RKO (cell line): ENCODE measurements at places on chromosomes 13 and 19.
A peak's percentile ranks its signal among the peaks of the same experiment; 100 is the strongest.

- DNase-seq: no peak
These were observed 57.9 kb upstream of the PCDH8 start for GRCh38 chr13:52906122-52906903.

DNA sequence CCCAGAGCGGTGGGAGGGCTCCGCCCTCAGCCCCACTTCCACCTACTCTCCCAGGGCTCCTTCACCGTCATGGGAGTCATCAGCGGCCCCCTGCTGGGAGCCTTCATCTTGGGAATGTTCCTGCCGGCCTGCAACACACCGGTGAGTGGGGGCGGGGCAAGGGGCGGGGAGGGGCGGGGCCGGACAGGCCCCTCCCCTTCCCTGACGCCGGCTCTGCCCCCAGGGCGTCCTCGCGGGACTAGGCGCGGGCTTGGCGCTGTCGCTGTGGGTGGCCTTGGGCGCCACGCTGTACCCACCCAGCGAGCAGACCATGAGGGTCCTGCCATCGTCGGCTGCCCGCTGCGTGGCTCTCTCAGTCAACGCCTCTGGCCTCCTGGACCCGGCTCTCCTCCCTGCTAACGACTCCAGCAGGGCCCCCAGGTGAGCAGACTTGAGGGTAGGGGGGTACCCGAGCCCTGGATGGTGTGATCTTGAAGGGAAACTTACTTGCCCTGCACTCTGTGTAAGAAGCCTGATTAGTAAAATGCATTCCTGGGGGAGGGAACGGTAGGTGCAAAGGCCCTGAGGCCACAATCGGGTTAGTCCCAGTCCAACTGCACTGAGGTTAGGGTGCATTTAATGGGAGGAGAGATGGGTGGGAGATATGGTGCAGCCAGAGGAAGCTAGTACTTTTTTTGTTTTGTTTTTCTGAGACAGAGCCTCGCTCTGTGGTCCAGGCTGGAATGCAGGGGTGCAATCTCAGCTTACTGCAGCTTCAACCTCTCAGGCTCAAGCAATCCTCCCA lies 12.1 kb downstream of the SLC5A5 start:
- no peak for DNase-seq

- no peak for DNase-seq
These were observed 158.1 kb upstream of the TSC22D1 start for GRCh38 chr13:44734201-44734707.

- DNase-seq: no peak
These were observed 202.0 kb downstream of the FOXO1 start for GRCh38 chr13:40464337-40465014.

DNA sequence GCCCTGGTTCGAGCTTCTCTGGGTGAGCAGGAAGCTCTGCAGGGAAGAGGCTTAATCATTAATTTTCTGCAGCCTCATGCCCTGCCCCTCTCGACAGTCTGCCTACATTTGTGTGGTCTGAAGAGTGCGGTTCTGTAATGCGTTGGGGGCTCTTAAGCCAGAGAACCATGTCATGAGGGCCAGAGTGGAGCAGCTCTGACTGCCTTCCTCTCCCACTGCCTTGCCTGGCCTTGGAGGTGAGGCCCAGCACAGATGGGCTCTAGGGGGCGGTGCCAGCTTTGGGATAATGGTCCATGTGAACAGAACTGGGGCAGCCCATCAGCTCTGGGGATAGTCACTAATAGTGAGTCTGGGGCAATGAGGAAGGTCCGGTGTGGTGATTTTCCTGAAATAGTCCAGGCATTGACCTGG lies 5.7 kb downstream of the FGF9 start:
- no peak for DNase-seq

DNA sequence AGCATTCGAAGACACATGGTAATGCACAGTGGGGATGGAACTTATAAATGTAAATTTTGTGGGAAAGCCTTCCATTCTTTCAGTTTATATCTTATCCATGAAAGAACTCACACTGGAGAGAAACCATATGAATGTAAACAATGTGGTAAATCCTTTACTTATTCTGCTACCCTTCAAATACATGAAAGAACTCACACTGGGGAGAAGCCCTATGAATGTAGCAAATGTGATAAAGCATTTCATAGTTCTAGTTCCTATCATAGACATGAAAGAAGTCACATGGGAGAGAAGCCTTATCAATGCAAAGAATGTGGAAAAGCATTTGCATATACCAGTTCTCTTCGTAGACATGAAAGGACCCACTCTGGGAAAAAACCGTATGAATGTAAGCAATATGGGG lies 16.2 kb upstream of the ZNF763 start:
- DNase-seq: no peak

- peak; percentile 68 for DNase-seq
These were observed at the start of gene ZNF792 for GRCh38 chr19:34963573-34964406. ZNF792 (minus strand) TSS chr19:34964229; CDS start chr19:34963662, 567 bp downstream.

DNA sequence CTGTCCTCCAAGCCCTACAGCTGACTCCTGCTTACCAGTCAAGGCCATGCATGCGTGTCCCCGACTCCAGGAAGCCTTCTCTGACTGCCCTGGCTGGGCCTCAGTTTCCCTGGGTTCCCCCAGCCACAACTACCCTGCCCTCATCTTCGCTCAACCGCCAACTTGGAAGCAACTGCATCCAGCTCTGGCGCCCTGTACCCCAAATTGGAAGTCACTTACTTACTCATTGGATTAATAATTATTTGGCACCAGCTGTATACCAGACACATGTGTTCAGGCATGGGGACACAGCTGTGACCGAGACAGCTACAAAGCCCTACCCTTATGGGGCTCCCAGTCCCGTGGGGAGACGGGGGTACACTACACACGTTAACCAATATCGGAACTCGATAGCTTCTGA lies 10.9 kb upstream of the SEMA6B start:
- no peak for DNase-seq

DNA sequence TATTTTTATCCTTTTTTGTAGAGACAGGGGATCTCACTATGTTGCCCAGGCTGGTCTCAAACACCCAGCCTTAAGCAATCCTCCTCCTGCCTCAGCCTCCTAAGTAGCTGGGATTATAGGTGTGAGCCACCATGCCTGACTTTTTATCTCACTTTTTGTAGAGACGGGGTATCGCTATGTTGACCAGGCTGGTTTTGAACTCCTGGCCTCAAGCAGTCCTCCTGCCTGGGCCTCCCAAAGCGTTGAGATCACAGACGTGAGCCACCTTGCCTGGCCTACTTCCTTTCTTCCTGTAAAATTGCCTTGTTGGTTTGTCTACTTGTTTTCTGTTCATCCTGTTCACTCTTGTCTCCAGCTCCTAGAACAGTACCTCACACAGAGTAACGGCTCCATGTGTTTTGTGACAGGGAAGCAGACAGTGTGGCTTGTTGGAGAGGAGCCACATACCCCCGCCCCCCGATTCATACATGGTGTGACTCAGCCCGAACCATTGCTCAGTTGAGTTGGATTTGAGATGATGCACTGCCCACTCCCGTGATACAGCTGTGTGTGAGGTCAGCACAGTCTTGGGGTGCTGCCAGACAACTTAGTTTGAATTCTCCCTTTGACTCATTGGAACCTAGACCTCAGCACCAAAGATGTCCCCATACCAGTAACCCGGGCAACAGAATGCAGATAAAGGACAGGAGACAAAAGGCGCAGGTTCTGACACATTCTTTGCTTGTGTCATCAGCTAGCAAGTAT lies 34.2 kb downstream of the GPR42 start:
- DNase-seq: peak; percentile 95

- no peak for DNase-seq
These were observed 6.3 kb downstream of the TEX101 start for GRCh38 chr19:43420954-43421353.

DNA sequence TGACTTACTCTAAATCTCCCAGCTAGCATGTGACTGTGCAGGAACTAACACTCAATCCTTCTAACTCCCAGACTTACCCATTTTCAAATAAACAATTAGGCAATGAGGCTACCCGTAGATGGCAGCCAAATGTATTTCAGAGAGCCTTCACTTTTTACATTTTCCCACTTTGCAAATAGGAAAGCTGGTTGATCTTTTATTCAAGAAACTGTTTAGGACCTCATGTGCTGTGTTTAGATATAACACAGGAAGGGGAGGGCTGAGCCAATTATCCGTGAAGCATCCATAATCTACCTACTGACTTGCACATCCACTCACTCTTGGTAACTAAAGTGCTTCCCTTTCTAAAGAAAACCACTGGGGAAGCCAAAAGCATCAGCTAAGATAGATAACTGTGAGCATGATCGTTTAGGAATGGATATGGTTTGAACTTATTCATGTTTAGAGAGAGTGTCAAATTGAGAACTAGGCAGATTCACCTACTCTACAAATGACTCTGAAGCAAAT lies 33.4 kb downstream of the MBNL2 start:
- no peak for DNase-seq

DNA sequence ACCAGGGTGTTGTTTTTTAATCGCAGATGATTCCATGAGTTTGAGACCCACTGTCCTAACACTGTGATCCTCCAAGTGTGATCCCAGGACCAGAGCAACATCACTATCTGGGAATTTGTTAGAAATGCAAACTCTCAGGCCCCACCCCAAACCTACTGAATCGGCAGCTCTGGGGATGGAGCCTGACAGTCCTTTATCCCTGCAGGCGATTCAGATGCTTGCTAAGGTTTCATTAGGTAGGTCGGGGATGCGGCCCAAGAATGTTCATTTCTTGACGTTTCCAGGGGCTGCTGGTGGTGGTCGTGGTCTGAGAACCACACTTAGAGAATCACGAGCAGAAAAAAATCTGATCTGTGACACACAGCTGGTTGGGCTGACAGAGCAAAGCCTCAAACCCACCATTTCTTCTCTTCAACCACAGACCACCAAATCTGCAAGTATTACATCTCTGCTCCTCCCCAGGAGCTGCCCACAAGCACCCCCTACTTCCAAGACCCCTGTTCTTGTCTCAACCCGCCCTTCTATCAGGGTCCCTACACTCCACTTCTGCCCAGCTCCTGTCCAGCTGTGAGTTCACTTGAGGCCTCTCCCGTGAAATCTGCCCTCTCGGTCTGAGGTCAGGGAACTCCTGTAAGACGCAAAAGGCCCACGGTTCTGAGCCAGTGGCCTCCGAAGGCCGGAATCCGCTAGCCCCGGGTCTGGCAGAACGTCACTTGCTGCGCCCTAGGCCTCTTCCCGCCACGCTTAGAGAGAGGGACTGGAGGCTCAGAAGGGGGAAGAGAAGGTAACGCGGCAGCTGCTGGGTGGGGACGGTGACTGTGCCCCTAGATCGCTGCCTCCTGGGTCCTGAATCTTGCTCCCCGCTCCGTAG lies 1.1 kb upstream of the FARP1 start:
- DNase-seq: no peak

GRCh38 chr13:95352486-95352885 lies 51.2 kb upstream of the ABCC4 start:
- DNase-seq: no peak

DNA sequence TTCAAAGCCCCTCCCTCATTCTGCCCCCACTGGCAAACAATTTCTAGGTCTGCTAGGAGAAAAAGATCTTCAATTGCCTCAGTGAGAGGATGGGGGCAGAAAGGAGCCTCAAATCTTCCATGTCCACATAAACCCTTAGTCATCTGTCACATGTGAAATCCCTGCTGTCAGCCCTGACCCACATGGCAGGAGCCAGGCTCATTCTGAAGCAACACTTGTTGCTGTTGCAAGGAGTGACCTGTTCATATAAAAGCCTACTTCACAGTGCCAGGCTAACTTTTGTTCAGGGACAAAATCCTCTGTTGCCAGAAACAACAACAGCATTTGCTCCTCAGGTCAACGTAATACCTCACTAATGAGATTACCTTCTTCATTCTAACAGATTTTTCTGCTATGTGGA lies 70.5 kb downstream of the IRS2 start:
- DNase-seq: peak; percentile 33

- no peak for DNase-seq
These were observed 6.6 kb upstream of the TEX101 start for GRCh38 chr19:43408043-43408442.

GRCh38 chr13:23381866-23382265 lies 51.6 kb downstream of the SACS start:
- no peak for DNase-seq

DNA sequence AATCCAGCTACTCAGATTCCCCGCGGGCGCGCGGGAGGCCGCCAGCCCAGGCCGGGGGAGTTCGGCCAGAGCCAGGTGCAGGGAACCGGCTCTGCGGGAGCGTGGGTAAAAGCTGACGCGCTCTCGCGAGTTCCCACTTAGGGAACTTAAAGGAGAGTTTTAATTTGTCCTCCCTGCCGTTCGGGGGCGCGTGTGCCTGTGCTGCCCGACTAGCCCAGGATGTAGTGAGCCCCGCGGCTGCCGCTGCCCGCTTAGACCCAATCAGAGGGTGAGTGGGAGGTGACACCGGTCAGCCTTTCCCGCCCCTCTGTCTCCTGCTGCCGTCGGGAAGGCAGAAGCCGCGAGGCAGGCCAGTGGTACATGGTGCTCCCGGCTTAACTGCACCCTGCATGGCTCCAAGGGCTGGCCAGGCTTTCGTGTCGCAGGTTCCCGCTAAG lies 36.0 kb upstream of the NEK3 start:
- no peak for DNase-seq

GRCh38 chr13:48112896-48113755 lies 18.2 kb upstream of the MED4 start:
- no peak for DNase-seq

- DNase-seq: no peak
These were observed 2750.2 kb upstream of the PCDH20 start for GRCh38 chr13:64165826-64166225.

DNA sequence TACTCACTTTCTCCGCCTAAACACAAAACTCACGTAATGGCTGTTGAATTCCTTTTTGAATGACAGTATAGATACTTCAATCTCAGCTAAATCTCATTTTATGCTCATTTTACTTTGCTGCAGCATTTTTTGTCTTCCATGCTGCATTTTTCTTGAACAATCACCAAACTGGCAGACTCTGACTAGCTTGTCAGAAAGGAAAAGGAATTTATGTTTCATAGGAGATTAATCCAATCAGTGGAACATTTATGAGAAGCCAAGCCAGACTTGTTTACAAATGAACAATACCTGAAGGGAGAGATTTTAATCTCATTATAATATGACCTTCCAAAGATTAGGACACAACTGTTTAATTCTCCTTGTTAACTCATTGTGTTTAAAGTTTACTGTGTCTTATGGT lies 1044.3 kb downstream of the DIAPH3 start:
- DNase-seq: no peak

- DNase-seq: no peak
These were observed 22.2 kb downstream of the SMARCA4 start for GRCh38 chr19:10983026-10983425.

DNA sequence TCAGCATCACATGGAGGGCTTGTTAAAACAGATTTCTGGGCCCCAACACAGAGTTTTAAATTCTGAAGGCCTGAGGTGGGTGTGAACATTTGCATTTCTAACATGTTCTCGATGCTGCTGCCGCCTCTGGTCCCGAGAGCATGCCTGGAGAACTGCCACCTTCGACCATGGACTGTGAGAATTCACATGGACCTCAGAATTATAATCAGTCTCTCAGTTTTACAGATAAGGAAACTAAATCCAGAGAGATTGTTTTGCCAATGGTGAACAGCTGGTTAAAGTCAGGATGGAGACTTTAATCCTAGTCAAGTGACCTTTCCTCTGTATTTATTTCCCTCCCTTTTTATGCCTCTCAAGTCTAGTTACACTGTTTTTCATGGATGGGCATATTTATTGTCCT lies 14.7 kb downstream of the ALOX5AP start:
- no peak for DNase-seq

- no peak for DNase-seq
These were observed 531.1 kb downstream of the IRS2 start for GRCh38 chr13:109255141-109255856.

- no peak for DNase-seq
These were observed 187.0 kb upstream of the EDNRB start for GRCh38 chr13:78105656-78106055.

- no peak for DNase-seq
These were observed at the start of gene FLT3 for GRCh38 chr13:28100150-28101121. FLT3 (minus strand) TSS chr13:28100576; CDS start chr13:28100510, 66 bp downstream.
